K562 (cell line): ENCODE measurements at places on chromosomes 1 and 21.

GRCh38 chr1:65844821-65845534 is 52.3 kb downstream of the PDE4B start:
- DNase-seq: no peak

- no peak for DNase-seq
Measured at GRCh38 chr21:45386336-45386727, 18.6 kb upstream of the COL18A1 start.

DNA sequence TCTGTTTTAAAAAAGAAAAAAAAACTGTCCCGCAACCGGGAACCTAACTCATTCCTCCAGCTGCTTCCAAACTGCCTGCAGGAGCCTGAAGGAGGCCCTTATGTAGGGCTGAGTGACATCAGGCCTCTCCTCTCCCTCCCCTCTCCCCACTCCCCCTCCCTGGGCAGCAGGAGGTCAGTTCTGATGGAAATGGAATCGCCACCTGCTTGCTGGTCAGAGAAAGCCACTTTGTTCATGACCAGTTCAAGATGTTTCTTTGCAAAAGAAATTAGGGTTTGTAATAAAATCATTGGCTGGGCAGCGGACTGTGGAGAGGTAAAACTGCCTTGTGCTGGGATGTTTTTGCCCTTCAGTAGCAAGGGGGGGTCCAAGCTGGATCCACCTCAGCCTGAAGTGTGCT is at the start of gene MAP1LC3C:
Gene MAP1LC3C (minus strand): TSS at position 73 of the 400 bp plus-strand sequence. CDS start 90 bp downstream, outside the sequence.
- no peak for DNase-seq

GRCh38 chr1:48495911-48496310 is 23.9 kb upstream of the SPATA6 start:
- no peak for DNase-seq

DNA sequence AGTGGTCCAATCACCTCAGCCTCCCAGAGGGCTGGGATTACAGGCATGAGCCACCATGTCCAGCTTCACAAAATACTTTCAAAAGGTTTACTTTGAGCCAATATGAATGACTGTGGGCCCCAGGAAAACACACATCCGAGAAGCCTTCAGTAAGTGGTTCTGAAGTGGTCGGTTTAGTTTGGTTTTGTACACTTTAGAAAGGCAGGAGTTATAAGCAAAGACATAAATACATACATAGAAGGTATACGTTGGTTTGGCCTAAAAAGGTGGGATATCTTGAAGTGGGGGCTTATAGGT is 3.2 kb upstream of the MIB2 start:
- no peak for DNase-seq
